NCI-H1417 (cell line): ENCODE measurements at places on chromosomes 5 and 9.

DNA sequence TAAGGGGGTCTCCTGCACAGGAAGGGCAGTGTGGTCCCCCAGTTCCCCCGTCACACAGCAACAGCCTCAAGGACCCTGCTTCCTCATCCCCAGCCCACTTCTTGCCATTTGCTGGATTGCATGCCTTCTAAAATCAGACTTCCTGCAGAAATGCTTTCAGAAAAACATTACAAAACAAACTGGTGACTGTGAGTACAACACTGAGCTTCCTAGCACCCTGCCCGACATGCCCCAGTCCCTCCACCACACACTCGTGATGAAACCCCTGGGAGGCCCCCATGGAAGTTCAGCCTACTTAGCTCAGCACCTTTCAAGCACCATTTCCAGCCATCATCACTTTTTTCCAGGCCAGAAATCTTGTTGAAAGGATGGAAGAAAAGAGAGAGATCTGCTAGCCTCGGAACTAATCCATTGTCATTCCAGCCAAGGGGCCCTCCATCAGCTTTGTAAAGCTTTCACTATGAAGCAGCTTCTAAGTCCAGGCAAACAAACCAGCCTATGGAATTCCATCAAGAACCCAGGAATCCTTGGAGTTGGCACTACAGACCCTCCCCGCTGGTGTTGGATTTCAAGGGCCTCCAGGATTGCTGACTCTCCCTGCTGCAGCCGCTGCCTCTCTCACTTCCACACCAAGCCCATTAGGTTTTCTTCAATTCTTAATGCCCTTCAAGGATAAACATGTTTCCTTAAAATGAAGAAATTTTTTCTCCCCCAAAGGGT lies 114.6 kb downstream of the C5orf15 start:
- DNase-seq, result no peak

GRCh38 chr5:38913714-38914113 lies 67.9 kb downstream of the OSMR start:
- no peak for DNase-seq

GRCh38 chr5:102453716-102454115 lies 45.1 kb downstream of the SLCO6A1 start:
- DNase-seq, result no peak

- DNase-seq, result no peak
Measured at GRCh38 chr9:87629104-87629503, 96.8 kb upstream of the CTSL start.

GRCh38 chr9:34046784-34047379 lies 1.8 kb downstream of the UBAP2 start:
- peak; percentile 20 for DNase-seq

DNA sequence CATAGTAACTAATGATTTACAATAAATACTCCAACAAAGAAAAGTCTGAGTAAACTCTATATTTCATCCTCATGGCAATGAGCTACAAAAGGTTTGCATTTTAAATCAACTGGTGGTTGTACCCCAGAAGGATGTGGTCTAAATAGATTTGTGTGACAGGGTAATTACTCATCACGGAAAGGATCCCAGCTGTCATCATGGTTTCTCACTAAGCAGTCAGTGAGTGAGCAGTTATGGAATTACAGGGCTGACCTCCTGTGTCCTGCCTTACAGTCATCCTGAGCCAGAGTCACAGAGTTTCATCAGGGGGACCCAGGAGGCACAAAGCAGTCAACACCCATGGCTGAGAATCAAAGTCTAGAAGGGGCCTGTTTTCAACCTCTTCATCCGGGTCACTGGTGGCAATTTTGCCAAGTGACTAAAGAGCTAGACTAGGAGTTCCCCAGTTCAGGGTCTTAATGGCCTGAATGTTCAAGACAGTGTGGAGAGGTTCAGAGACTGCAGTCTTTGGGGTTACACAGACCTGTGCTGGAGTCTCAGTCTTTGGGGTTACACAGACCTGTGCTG lies 210.7 kb upstream of the SLC24A2 start:
- no peak for DNase-seq

- DNase-seq, result no peak
Measured at GRCh38 chr9:123894822-123895221, 35.1 kb downstream of the DENND1A start.

DNA sequence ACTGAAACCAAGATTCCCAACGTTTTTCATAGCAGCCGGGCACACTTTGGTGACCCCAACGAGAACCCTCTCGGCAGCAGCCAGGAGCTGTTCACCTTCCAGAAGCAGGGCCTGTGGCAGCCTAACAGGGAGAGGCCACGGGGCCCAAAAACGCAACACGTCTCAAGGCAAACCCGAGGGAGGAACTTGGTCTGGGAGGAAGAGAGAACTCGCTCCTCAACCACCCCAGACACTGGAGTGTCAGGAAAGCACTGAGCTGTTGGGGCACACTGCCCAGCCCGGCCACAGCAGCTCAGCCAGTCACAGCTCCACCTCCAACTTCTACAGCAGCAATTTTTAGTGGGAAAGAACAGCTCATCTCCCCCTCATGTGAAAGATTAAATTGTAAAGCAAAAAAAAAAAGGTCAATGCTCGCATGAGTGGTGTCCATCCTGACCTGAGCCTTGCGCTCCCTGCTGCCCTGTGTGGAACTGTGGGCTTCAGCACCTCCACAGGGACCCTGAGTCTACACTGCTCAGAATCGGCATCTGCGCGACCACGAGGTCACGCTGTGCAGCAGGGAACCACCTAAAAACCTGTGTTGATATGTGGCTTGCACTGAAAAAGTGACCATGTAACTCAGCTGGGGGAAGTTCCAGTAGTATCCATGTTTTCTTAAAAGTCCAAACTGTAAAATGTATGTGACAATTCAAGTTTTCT lies 55.0 kb downstream of the IPPK start:
- no peak for DNase-seq

GRCh38 chr9:13090628-13091027 lies 188.9 kb downstream of the MPDZ start:
- DNase-seq, result no peak

GRCh38 chr5:131630208-131630962 lies 4.6 kb downstream of the RAPGEF6 start:
- DNase-seq, result peak; percentile 48

GRCh38 chr5:16740066-16740810 lies 123.4 kb upstream of the RETREG1 start:
- peak; percentile 57 for DNase-seq
